Activated gamma-delta T cell treated with anti-CD3 and anti-CD28 coated beads, Interleukin-2, amount 50 U/mL, for 16 hours (primary cell): ENCODE measurements at places on chromosomes 5 and 9.

DNA sequence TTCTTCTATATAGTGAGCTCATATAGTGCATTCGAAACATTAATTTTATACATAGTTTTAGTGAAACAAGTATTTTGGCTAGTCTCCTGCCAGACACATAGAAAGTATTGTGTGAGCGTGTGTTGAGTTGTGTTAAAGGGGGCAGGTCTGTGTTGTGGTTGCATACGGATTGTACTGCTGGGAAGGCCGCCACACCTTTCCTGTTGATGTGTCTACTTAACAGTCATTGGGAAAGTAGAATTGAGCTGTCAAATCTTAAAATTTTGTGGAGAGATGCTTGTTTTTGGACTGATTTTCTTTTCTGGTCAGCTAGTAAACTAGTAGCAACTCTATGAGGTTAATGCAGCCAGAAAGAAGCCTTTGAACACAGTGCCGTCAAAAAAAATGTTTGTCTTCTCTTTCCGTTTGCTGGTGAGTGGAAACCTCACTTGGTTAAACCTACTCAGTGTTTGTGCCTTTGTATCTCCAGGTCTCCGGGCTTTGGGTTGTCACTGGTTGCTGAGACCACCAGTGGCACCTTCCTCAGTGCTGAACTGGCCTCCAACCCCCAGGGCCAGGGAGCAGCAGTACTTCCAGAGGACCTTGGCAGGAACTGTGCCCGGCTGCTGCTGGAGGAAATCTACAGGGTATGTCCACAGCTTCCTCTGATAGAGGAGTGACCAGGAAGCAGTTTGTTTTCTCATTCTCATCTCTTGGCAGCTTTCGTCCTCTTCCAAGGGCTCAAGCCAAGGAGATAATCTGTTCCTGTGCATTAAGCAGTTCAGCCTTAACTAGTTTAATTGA, 51.5 kb downstream of the RCL1 start:
- DNase-seq = no peak

DNA sequence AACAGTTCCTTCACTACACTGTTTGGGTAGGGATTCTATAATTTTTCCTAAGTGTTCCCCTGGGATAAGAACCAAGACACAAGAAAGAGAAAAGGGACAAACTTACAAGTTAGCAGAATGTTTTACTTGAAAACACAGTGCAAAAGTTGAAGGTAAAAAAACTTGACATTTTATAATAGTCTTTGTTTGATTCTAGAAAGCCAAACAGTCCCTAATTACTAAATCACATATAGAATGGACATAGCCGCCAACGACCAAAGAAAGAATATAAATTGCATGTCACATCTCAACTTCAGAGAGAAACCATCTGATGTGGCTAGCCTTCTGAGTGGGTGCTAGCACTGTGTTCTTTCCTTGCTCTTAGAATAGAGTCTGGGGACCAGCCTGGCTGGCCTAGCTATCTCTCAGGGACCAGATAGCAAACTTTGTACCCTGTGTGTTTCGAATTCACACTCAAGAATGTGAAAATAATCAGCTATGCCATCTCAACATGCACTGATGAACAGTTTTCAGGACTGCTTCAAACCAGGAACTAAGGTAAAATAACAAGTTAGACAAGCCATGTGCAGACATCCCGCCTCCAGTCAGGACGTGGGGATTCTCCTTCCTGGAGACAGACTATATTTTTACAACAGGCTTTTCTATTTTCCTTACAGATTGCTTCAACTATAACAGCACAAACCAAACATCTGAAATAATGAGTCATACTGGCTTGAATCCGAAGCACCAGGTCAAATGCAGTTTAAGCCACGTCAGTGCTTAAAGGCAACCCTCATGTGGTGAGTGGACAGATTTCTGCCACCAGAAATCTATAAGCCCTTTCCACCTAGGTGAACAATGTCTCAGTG, 53.7 kb downstream of the LHFPL2 start:
- no peak for DNase-seq

- DNase-seq = no peak
These were observed 420.9 kb downstream of the IRX2 start for GRCh38 chr5:2330325-2331130.

GRCh38 chr9:79268806-79269205, 303.0 kb upstream of the TLE4 start:
- no peak for DNase-seq

DNA sequence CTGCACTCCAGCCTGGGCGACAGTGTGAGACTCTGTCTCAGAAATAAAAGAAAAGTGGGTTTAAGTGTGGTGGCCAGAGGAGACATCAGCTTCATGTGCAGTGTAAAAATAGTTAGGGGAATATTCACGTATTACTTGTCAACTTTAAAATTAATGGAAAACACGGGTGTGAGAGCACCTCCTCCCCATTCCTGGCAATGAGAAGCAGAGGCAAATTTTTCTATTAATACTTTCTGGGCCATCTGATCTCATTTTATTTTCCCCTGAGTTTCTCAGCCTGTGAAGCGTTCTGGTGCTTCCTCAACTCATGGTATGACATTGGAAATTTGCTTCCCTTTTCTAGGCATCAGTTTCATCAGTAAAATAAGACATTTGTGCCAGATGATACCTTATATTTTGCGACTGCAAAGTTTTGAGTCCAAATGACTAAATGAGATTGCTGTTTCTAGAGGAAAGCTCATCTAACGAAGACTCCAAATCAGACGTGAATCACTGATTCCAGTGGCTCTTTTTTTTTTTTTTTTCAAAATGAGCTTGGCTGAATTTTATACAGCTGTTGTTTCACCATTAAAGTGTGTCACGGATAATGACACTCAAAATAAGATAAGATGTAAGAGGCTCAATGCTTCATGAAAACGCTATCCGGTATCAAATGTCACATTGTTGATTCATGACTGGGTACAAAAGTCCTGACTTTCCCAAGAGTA, 104.6 kb downstream of the MSX2 start:
- DNase-seq = no peak

- DNase-seq = no peak
These were observed 19.1 kb upstream of the JADE2 start for GRCh38 chr5:134506054-134507039.

DNA sequence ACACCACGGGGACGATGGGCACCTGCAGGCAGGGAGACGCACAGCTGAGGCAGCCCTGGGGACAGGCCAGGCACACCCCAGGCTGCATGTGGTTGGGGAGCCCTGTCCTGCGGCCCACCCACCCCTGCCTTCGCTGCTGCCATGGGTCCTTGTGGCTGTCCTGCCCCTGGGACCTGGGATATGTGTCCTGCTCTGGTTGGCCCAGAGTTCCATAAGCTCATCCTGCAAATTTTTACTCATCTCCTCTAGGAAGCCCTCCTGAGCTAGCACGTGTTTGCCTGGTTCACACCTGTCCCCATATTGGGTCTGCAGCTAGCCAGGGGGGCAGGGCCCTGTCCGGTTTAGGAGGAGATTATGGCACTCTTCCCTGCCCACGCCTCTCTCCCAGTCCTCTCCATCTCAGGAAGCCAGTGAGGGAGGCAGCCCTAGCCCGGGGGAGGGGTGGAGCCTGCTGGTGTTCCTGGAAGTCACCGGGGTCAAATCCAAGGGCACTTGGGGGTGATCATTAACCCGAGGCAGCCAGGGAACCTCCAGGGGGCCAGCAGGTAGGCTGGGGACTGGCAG, 12.2 kb downstream of the EGFL7 start:
- DNase-seq = no peak

GRCh38 chr9:115411516-115411915, 293.6 kb upstream of the TNC start:
- DNase-seq = no peak

DNA sequence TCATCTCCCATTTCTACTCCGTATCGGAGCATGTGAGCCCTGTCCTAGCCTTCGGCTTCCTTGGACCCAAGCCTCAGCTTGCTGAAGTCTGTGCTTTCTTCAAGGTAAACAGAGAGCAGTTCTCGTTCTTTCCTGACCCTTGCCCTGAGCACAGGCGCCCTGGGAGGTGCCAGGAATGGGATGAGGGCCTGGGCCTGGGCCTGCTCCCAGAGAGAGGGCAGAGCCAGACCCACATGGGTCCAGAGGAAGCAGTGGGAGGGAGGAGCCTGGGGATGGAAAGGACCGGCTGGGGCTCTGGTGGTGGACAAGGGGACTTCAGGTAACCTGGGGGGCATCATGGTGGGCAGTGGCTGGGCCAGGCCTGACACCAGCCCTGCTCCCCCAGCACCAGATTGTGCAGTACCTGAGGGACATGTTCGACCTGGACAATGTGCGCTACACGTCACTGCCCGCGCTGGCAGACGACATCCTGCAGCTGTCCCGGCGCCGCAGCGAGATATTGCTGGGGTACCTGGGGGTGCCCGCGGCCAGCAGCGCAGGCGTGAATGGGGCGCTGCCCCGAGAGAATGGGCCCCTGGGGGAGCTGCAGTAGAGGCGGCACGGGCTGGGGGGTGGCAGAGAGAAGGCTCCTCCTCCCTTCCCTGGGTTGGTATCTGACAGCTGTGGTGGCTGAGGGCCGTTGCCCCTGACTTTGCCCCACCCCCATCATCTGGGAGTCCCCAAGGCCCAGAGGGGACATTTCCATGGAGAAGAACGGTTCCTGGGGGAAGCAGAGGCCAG, 10.9 kb upstream of the DOLPP1 start:
- DNase-seq = no peak

- no peak for DNase-seq
These were observed 267.1 kb upstream of the WWC1 start for GRCh38 chr5:168024306-168024705.

DNA sequence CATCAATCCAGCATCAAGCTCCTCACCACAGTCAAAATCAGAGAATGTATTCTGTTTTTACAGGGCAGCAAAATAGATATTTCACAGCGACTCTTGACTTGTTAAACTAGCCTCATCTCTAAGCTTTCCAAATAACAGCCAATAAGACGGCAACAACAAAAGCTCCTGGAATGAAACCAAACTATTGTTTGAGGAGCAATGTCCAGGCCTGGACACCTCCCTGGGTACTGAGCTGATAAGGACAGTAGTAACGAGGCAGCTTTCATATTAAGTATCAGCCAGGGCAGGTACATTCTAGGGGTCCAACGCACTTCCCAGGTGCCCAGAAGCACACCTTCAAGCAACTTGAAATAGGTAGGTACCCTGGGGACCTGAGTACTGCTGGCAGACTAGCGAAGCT, 260.3 kb downstream of the ENC1 start:
- DNase-seq = no peak

- DNase-seq = no peak
These were observed 5.3 kb downstream of the INVS start for GRCh38 chr9:100104314-100104713.

DNA sequence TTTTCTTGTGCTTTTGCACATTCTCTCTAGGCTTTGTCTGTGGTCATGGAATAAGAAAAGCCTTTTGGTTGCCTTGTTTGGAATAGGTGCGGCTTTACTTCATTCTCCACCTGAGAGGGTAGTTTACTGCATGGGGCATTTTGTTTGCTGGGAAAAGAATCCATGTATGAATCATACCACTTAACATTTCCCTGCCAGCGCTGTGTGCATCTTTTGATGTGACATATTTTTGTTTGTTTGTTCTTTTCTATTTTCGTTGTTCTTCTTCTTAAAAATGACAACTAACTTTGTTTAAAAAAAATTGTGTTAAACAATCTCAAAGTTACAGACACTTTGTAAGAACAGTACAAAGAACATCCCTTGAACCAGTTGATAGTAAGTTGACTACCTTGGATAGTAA, 113.2 kb downstream of the GCNT1 start:
- no peak for DNase-seq

DNA sequence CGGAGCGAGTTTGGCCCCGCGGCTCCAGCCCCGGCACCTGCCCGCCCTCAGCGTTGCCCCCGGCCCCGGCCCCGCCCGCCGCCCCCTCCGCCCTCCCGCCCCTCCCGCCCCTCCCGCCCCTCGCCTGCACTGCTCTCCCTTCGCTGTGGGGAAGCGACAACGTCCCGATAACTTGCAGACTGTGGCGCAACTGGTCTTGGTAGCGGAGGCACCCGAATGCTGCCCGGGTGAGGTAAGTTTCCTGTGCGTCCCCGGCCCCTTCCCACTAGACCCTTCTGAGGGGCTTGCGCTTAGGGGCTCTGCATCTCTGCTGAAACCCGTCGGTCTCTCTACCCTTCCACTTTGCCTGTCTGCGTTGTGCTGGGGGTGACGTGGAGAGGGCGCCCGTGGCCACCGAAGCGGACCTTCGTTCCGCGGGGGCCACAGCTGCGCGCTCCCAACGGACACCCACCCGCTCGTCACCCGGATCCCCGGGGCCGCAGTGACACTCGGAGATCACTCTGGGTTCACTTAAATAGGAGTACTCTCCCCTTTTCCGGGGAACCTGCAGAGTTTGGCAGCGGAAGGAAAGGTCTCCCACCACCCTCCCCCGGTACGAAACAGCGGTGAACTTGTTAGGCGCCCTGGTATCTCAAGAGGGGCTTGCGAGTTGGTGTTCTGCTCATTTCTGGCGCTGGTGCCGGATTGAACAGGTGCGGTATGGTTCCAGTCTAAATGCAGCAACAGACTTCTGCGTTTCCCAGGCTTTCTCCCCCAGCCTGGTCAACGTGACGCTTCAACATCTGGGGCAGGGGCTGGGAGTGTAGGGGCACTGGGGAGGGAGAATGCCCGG, 707 bp downstream of the PIP5K1B start:
- DNase-seq = no peak

GRCh38 chr5:117088176-117088575, 513.6 kb upstream of the SEMA6A start:
- no peak for DNase-seq

GRCh38 chr9:99491408-99492158, 269.5 kb downstream of the SEC61B start:
- DNase-seq = no peak

GRCh38 chr5:176743136-176743861, 67.1 kb upstream of the UNC5A start:
- no peak for DNase-seq

DNA sequence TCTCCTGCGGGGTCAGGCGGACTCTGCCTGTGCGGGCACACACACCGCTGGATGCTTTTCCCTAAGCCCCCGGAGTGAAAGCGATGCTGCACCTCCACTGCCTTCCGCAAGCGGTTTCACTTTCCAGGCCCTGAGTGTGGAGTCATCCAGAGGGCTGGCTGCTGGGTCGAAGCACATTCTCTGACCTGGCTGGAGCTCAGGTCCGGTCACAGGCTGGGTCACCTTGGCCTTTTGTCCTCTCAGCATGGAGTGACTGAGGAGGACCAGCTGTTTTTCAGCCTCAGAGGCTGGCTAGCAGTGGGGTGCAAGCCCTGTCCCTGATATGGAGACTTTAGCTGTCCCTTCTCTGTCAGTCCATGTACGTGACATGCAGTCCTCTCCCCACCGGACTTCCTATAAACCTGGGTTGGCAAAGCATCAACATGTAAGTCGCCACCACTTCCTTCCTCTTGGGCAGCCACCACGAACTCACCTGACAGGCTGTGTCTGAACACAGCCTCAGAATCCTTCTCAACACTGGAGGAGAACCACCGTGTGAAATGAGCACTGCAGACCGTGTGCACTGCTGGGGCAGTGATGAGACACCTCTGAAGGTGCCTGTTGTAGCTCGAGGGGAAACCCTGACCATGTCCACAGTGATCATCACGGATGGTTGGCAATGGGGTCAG, 51.3 kb downstream of the GADD45G start:
- DNase-seq = no peak

DNA sequence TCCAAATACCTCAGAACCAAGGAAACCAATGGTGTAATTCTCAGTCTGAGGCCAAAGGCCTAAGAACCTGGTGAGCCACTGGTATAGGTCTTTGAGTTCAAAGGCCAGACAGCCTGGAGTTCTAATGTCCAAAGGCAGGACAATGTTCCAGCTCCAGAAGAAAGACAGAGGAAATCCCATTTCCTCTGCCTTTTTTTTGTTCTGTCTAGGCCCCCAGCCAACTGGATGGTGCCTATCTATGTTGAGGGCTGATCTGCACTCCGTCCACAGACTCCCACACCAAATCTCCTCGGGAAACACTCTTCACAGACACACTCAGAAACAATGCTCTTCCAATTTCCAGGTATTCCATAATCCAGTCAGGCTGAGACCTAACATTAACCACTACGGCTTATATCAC, 30.1 kb downstream of the FNIP1 start:
- no peak for DNase-seq
